ENCODE measurements at places on chromosomes 5 and 9.

- no peak for DNase-seq
Measured at GRCh38 chr9:126618585-126619360, 5.0 kb downstream of the LMX1B start.

GRCh38 chr5:53027913-53028312 is 38.8 kb downstream of the ITGA2 start:
- DNase-seq, result no peak

- DNase-seq, result peak; percentile 59
Measured at GRCh38 chr5:72157625-72157962, 50.3 kb downstream of the MAP1B start.

GRCh38 chr5:153658149-153658548 is 167.7 kb downstream of the GRIA1 start:
- DNase-seq, result no peak

GRCh38 chr9:76655971-76656370 is 108.3 kb upstream of the PCA3 start:
- DNase-seq, result no peak

DNA sequence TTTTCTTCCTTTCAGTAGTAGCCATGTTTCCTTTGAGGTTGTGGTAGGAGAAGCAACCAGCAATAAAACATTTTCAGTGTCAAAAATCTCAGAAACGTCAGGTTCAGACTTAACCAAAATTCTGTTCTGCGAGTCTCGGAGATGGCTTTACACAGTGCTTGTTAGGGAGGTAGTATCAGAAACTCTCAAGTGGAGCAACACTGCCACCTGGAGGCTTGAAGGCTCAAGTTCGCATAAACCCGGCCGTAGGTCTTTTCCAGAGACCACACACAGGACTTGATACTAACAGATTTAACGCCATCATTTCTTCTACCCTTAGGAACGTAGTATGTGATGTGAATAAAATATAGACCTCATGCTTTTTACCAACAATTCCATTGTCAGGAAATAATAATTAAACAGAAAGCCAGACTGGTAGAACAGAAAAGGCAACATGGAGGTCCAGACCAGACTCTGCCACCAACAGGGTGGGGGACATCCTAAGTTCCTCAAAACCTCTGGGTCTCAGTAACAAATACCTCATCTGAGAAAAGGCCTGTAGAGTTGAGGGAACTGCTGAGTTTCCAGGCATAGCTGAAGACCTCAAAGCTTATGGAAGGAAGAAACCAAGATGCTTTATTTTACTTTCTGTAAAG is 8.5 kb downstream of the PTGER4 start:
- peak; percentile 22 for DNase-seq

DNA sequence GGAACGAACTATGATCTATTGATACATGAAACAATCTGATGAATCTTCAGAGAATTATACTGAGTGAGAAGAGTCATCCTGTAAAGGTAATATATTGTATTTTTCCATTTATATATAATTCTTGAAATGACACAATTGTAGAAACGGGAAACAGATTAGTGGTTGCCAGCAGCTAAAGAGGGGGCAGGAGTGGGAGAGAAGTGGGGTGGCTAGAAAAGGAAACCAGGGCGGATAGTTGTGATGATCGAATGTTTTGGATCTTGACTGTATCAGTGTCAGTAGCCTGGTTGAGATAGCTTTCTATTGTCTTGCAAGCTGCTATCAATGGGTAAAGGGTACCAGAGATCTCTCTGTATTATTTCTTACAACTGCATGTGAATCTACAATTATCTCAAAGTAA is 17.7 kb upstream of the RAPGEF1 start:
- DNase-seq, result no peak

GRCh38 chr5:173655196-173655797 is 38.8 kb upstream of the BOD1 start:
- no peak for DNase-seq

- no peak for DNase-seq
Measured at GRCh38 chr9:134276453-134277245, 49.6 kb upstream of the RXRA start.

DNA sequence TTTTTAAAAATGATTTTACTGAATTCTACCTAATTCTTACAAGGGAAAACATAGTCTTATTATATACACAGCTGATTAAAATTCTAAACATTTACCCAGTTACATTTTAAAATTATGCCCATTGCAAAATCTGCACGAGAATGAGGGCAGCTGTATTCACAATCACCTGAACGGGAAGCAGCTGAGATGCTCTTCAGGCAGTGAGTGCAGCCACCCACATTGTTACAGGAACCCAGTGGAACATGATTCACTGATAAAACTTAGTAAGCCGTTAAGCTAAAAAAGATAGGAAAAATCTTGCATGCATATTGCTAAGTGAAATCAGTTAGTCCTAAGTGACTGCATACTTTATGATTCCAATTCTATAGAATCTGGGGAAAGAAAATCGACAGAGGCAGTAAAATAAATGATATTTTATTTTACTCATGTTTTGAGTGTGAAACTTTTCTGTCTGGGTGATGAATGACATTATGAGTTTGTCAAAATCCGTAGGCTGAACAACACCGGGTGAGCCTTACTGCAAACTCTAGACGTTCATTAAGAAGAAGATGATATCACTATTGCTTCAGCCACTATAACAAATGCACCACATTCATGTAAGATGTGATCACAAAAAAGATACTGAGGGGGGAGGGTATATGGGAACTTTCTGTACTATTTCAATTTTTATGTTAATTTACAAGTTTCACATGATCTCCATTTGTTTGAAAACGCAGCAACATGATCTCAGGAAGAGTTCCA is 39.1 kb upstream of the FLT4 start:
- no peak for DNase-seq

GRCh38 chr5:40374853-40375252 is 304.9 kb upstream of the PTGER4 start:
- DNase-seq, result no peak

Measured in NCI-H526 treated with DMSO at 0.1 percent for 48 hours (cell line).